ENCODE measurements at places on chromosomes 7 and 10.

DNA sequence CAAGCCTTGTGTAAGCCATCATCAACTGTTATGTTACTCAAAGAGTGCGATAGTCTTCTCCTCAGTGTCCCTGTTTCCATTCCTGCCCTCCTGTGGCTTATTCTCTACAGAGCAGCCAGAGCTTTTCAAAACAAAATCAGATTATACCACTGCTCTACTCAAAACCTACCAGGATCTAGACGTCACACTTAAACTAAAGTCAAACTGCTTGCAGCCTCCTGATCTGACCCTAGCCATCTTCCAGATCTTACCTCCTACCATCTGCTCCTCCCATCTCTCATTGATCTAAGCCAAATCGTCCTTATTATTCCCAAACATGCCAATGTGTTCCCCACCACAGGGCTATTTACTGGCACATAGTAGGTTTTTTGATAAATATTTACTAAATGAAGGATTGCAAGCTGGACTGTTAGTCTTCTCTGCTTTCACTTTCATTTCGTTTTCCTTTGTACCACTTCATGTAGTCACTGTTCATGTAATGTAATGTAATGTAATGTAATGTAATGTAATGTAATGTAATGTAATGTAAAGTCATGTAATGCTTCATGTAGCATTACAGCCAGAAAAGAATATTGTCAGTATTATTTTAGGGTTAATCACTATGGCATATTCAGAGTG, 116.1 kb downstream of the GPR37 start:
- DNase-seq: no peak

DNA sequence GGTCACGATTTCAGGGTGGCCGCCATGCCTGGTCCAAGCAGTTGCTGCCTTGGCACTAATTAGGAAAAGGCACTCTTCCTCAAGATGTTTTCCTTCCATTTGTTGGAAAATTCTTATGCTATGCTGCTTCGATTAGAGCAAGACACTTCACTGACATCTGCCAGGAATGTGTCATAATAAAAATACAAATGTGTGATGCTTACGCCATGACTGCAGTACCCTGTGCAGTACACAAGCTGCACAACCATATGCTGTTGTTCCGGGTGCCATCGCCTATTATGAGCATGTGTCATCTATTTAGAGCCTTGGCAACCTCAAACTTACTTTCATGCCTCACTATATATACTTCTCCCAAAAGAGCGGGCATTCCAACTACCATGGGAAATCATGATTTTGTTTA, 14.9 kb upstream of the MPP7 start:
- DNase-seq: peak; percentile 23

GRCh38 chr10:76723844-76724243, 913.8 kb downstream of the KCNMA1 start:
- no peak for DNase-seq

DNA sequence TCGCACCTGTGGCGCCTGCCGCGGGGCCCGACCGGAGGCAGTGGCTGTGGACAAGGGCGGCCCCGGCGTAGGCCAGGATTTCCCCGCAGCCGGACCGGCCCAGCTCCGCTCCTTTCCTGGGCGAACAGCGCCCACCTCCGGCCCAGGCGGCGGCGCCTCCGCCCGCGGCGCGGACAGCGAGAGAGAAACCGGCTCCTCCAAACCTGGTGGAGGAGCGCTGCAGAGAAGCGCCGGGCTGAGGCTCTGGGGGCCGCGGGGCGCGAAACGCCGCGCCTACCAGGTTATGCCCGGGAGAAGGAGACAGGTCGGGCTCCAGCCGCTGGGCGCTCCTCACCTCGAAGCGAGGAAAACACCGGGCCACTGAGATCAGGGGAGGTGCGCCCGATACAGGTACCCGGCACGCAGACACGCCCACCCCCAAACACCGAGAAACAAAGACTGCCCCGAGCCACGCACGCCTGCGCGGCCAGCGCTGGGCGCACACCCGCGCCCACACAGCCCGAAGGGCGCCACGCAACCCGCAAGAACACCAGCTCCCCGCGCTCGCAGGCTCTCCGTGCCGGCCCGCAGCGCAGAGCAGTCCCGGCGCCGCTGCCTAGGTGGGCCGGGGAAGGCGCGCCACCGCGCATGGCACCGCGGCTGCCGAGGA, 3.3 kb downstream of the GRID1 start:
- DNase-seq: no peak

DNA sequence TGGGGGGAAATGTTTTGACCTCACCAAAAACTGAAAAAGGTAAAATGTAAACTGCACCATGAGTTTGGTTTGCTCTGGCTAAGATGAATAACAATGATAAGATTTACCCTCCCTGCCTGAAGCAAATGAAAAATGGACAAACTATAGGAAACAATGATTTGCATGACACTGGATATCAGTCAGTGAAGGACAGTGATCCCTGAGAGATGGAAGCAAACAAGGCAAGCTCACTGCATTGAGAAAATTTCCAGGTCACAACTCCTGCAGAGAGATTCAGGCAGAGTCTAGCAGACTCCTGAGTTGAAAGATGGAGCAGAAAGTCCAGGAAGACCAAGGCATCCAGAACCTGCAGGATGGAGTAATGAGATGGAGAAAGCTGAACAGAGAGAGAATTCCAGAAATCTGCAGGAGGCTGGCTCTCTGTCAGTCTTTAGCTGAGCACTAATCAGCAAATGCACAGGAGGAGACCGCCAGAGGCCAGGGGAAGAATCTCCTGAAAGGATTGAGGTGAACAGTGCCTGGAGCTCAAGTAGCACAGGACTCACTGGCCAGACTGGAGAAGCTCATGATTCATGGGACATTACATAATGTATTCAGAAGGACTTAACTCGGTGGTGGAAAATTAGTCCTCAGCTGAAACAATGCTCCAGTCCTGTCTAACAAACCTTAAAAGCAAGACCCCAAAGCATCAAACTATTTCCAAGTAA, 51.2 kb upstream of the PALS2 start:
- no peak for DNase-seq

- DNase-seq: peak; percentile 55
Observed at GRCh38 chr10:44806950-44807349, 104.2 kb upstream of the TMEM72 start.

DNA sequence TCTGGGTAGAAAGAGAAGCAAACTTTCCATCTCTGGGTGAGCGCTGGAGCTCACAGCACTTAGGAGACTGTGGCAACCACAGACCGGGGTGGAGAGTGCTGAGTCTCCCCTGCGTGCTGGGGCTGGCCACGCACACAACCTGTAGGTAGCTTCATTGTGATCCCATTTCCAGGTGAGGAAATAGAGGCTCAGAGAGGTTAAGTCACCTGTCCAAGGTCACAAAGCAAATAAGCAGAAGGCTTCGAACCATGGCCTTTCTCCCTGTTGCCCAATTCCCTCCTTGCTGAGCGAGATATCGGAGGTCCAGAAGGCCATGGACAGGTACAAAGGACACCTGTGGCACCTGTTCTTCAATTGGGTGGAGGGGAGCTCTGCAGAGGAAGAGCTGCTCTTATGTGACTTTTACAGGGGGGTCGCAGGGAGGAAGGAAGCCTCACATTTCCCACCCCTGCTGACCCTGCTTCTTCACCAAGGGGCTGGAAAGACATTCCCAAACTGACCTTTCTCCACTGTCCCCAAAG, 39.4 kb downstream of the ZCCHC24 start:
- DNase-seq: no peak

DNA sequence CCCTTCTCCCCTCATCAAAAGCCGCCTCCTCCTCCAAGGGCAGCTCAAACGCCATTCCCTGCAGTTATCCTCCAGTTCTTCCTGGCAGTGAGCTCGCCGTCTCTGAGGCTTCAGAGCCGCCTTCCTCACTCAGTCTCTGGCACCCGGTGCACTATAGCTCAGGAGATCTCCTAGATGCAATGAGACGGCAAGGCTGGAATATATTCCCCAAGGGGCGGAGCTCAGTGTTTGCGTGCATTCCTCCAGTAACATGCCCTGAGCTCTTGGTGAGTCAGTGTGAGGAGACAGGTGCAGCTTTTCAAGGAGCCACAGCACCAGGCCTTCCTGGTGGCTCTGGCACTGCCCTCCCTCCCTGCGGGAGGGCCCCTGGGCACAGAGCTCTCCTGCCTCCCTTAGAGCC, 512.6 kb upstream of the FOXK1 start:
- DNase-seq: no peak

DNA sequence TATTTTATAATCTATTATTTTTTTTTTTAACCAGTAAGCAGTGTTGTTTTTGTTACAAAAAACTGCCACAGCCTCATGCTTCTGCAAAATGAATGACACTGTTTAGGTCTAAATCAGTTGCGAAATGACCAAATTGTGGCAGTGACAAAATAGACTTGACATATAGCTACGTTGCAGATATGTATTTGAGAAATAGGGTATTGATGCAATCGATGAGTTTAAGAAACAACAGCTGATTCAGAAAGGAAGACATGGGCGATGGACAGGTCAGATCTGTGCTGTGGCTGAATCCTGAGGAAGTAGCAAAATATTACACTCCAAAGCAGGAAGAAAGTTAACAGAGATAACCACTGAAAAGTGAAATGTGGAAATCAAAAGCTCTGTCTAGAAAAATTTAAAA, 89.0 kb upstream of the STEAP4 start:
- DNase-seq: no peak

GRCh38 chr10:114195079-114195478, 15.9 kb downstream of the TDRD1 start:
- DNase-seq: no peak

DNA sequence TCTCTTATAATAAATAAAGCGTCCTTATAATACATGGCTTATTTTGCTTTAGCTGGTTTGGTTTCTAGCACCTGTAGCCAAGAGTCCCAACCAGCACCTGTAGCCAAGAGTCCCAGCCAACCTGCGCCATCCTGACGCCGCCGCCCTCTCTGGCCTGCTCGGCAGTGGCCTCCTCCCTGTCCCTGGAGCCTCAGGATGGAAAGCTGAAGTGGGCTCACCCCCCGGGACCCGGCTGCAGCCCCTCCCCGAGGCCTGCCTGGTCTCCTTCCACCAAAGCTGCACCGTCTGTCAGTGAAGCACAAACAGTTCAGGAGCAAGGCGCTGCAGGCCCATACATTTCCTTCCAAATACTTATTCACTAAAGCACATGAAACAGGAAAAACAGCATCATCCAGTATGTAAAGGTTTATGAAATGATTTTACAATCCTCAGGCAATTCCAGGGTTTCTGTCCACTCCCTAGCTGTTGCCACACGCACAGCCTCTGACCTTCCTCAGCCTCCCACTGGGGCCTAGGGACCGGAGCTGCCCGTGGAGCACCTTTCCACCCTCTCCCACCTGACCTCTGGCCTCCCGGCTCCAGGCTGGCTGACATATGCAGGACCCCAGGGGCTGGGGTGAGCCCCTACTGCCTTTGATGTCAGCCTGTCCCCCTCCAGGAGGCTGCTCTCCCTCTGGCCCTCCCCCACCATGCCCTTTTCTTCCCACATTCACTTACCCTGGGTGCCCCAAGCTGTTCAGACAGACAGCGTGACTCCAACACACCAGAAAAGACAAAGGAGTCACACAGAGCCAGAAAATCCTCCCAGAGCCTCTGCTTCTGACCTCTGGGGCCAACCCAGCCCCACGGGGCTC, 149.6 kb upstream of the PPP2R2D start:
- DNase-seq: no peak

- no peak for DNase-seq
Observed at GRCh38 chr7:156892081-156892800, 742 bp downstream of the LMBR1 start.

- DNase-seq: no peak
Observed at GRCh38 chr7:71465741-71466189, 333.8 kb downstream of the GALNT17 start.

DNA sequence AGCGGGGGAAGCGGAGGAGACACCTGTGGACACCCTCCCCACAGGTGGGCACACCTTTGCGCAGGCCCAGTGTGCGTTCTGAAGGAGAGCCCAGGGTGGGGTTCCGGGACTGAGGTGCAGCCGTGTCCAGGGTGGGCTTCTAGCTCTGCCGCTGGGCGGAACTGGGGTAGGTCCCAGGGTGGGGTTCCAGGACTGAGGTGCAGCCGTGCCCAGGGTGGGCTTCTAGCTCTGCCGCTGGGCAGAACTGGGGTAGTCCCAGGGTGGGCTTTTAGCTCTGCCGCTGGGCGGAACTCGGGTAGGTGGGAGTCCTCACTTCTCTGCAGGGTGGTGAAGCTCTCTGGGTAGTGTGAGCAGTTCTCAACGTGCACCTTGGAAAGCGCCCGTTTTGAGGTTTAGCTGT, 78.7 kb downstream of the DNAJB6 start:
- DNase-seq: no peak

DNA sequence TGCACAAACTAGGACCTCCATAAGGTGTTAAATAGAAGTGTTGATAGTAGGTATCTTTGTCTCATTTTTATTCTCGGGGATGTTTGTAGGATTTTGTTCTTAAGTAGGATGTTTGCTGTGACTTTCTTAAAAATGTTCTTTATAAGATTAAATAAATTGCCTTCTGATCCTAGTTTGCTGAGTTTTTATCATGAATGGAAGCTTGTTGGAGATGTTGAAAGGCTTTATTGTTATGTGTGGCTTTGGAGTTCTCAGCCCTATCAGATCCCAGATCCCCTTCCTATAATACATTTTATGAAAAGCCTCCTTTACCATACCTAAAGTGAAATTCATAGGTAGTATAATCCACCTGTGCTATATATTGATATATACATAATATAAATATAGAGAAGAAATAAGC, 40.1 kb downstream of the NHLRC2 start:
- DNase-seq: no peak

DNA sequence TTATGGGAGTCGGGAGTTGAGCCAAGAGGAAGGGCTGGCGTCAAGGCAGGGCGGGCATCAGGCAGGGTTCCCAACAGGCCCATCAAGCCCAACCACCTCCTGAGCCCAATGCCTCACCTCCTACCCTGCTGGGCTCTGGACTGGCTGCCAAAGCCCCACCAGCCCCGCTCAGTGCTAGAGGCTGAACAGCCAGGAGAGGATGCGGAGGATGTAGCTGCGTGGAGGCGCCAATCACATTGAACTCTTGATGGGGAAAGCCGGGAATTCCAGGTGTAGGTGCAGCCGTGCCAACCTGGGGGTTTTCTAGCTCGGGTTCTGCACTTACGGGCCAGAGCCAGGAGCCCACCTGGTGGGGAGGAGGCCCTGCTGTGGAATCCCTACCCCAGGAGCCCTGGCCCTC, 12.9 kb downstream of the ATP5MF start:
- no peak for DNase-seq

GRCh38 chr10:27356738-27357137, 116.1 kb upstream of the ACBD5 start:
- no peak for DNase-seq

- DNase-seq: peak; percentile 89
Observed at GRCh38 chr7:137871170-137871915, 24.6 kb upstream of the DGKI start.

GRCh38 chr10:97991871-97992270, 38.5 kb downstream of the CRTAC1 start:
- no peak for DNase-seq

DNA sequence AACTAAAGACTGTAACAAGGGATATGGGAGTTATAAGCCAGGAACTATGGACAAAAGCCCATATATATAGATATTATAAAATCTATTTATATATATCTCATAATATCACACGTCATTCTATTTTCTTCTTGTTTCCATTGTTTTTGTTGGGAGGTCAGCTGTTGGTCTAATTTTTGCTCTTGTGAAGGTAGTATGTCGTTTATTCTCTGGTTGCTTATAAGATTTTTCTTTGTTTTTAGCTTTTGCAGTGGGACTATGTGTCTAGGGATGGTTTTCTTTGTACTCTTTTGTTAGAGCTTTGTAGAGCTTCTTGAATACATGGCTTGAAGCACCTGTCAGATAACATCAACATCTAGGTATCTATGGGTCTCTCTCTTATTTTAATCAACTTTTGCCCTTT, 14.0 kb downstream of the ARL4A start:
- DNase-seq: no peak

GRCh38 chr7:12623885-12624498, 53.5 kb downstream of the SCIN start:
- DNase-seq: no peak

- no peak for DNase-seq
Observed at GRCh38 chr7:135704074-135704473, 23.9 kb downstream of the SLC13A4 start.
